ENCODE measurements at places on chromosomes 2 and 18.

DNA sequence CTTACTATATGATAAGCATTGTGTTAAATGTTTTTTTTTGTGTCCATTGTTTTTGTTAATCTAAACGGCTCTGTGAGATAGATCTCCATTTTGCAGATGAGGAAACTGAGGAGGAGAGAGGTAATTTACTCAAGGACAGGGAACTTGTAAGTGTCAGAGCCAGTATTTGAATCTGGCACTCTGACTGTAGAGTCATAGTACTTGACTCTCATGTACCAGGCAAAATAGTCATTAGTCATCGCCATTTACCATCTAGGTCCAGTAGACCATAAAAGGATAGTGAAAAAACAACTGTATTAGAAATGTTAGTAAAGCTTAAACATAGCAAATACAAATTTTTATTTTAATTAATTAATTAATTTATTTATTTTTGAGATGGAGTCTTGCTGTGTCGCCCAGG lies 4.8 kb downstream of the PSMD14 start:
- DNase-seq, result peak; percentile 6

GRCh38 chr2:198315791-198316630 lies 511.6 kb downstream of the PLCL1 start:
- no peak for DNase-seq

GRCh38 chr18:71798986-71799673 lies 745.0 kb downstream of the CBLN2 start:
- DNase-seq, result peak; percentile 5

GRCh38 chr2:177171418-177171865 lies 41.2 kb upstream of the HNRNPA3 start:
- DNase-seq, result no peak

DNA sequence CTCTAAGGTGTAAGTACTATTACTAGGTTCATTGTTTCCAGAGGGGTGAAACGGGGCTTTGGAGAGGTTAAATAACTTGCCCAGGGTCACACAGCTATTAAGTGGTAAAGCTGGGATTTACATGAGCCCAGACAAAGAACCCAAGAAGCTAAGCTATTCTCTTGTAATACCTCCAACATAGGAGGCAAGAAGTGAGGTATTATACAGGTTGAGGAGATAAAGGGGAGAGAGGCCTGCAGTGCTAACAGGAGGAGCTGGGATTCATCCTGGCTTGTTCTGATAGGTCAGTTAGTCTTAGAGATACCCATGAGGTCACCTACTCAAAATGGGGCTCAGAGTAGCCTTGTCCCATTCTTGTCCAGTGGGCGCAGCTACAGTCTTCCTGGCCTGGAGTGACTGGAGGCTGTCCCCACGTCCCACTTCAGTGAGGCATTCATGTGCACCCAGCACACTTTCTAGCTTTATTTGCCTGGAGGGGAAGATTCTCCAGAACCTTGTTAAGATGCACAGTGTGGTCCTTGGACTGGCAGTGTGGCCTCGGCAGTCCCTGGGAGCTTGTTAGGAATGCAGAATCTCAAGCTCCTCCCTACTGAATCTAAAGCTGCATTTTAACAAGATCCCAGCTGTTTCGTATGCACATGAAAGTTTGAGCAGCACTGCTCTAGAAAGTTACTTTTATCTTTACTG lies 63.5 kb downstream of the MEIS1 start:
- no peak for DNase-seq

DNA sequence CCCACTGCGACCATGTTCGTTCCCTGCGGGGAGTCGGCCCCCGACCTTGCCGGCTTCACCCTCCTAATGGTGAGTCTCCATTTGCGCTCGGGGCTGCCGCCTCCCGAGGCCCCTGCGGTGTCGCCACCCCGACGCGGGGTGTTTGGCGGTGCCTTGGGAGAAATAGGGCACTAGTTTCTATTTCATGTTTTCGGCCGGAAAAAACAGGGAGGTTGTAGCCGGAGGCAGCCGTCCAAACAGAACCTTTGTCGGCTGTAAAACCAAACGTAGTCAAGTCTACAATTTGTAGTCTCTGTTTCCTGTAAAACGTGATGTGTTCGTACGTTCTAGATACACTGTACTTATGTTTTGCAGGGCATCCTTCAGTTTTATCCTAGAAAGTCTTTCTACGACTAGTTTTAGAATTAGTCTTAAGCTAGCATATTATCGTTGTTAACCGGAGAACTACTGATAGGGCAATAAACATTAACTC lies 290 bp downstream of the PSMG2 start:
- no peak for DNase-seq

GRCh38 chr2:37005118-37005868 lies 39.0 kb upstream of the STRN start:
- no peak for DNase-seq

DNA sequence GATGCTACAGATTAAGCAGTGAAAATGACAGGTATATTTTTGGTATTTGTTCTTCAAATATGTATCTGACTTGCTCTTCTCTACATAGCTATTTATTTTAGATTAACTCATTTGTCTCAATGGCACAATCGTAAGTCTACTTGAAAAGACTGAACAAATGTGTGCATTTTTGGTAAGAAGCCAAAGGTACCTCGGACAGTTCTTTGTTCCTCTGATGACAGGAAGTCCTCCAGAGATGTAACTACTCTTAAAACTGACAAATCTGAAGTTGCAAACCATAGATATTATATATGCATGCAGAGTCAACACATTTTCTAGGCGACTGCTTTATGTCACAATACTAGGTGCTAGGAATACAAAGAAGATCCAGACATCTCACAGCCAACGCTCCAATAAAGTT lies 36.7 kb downstream of the NDUFAF7 start:
- no peak for DNase-seq

GRCh38 chr2:57725337-57725947 lies 321.2 kb upstream of the VRK2 start:
- no peak for DNase-seq

DNA sequence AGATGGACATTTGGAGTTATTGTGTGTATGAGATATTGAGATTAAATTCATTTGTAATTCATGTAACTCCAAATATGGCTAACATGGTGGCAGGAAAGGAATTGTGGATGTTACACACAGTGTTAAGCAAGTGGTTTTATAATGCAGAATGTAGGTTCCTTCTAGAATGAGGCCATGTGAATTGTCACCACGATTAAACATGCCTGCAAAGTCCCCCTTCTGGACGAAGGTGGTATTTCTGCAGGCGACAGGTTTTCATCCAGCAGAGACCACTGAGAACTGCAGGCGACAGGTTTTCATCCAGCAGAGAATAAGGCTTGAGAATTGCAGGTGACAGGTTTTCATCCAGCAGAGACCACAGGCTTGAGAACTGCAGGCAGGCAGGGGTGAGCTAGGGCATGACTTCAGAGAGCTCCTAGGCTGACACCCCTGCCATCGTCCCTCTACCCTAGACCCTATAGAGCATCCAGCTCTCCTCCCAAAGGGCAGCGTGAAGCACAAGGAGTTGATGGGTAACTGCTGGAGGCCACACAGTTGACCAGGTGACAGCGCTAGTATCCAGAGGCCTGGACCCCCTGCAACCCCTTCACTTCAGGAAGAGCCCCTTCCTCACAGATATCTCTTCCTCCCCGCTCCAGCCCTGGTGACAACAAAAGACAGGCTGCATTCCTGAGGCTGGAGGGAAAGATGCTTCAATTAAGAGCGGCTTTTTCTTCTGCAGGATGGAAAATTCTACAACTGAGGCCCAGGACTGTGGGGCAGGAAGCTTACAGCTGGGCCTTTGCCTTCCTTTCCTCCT lies 175.8 kb downstream of the LOXHD1 start:
- peak; percentile 60 for DNase-seq

DNA sequence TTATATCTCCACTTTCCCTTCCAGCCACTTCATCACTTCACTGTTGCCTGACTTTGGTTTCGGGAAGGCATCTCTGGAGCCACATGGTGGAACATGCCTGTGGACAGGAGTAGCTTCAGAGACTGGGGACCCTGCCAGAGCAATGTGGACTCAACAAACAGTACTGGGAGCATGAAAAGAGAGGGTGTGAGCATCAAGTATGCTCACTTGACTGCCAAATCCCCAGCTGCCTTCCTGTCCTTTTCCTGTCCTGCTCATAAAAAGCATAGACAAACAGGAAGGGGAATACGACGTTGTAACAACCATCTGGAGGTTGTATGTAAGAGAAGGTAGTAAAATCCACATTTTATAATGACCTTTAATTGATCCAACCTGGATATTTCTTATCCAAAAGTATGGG lies 61.3 kb upstream of the CSRNP3 start:
- no peak for DNase-seq

GRCh38 chr18:57210107-57210715 lies 63.3 kb downstream of the BOD1L2 start:
- DNase-seq, result peak; percentile 89

GRCh38 chr2:37365669-37366068 lies 21.2 kb downstream of the QPCT start:
- DNase-seq, result peak; percentile 24

- DNase-seq, result no peak
Measured at GRCh38 chr2:239285932-239286230, 114.9 kb downstream of the HDAC4 start.

GRCh38 chr2:235390108-235390815 lies 103.6 kb upstream of the AGAP1 start:
- peak; percentile 33 for DNase-seq

- DNase-seq, result no peak
Measured at GRCh38 chr2:14433946-14434495, 198.5 kb upstream of the LRATD1 start.

- no peak for DNase-seq
Measured at GRCh38 chr18:49178321-49178720, 227.6 kb upstream of the SMAD7 start.

DNA sequence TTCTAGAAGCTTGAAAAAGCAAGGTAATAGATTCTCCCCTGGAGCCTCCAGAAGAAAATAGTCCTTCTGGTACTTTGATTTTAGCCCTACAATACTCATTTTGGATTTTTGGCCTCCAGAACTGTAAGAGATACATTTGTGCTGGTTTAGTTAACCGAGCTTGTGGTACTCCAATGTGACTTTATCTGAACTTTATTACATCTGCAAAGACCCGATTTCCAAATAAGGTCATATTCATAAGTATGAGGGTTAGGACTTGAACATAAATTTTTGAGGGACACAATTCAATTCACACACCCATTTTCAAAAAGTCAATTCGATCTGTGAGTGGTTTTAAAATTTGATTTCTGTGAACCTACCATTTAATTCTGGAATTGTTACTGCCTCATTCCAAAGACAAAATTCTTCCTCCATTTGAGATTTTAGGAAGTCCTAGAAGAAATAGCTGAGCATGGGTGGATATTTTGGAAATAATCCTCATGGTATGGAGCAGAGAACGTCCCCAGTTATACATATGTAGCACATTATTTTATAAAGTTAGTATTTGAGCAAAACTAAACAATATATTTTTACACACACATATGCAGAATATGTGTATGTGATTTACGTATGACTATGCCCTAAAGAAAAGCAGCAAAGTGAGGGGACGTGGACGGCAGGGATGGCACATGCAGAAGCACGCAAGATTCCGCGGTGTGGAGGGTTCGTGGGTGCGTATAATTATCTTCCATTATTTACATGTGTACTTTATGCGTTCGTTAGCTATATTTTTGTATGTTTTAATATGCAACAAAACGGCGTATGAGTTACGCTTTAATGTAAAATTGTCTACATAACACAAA lies 905 bp upstream of the NUP35 start:
- DNase-seq, result no peak

GRCh38 chr2:121804340-121804739 lies 48.9 kb downstream of the TSN start:
- no peak for DNase-seq

GRCh38 chr2:157076526-157077161 lies 180.9 kb upstream of the GALNT5 start:
- DNase-seq, result no peak

DNA sequence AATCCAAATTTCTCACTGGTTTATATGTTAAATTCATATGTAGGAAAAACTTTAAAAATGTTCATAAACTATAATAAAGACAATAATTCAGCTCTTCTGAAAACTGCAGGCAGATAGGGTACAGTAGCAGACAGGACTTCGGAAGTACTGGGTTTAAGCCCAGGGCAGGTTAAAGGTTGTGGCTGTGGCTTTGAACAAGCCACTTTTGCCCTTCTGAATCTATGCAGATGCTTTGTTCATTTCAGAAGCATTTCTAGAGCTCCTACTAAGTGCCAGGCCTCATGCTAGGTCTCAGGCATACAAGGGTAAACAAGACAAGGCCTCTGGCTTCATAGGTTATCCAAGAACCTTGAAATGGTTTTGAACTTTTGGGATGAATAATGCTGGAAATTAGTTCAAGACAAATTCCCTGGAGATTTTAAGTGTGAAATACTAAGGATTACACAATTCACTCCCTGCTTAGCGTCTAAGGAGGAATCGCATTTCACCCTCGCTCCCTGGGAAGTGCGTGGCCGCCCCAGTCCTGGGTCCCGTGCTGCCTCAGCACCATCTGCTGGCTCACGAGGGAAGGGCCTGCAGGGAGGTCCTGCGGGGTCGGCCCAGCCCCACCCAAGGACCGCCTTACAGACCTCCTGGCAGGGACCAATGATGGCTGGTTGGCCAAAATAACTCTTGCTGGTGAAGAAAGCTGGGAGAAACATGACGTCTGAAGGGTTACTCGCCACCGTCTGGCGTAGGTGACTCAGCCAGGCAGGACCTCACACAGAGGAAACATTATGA lies 67.7 kb upstream of the L3MBTL4 start:
- DNase-seq, result peak; percentile 75

DNA sequence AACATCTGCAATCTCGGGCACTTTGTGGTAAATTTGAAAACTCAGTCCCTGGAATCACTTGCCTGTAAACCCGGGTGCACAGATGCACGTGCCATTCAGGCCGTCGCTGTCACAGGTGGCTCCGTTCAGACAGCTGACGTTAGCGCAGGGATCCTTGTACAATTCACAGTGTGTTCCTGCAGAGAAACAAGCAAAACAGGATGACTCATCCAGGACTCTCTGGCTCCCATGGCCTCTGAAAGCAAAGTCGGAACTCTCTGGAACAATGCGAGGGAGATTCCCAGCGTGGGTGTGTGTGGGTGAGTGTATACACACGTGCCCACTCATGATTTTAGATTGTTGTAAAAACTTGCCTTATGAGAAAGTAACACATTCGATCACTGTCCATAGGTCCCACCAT lies 136.1 kb upstream of the PID1 start:
- DNase-seq, result peak; percentile 83

DNA sequence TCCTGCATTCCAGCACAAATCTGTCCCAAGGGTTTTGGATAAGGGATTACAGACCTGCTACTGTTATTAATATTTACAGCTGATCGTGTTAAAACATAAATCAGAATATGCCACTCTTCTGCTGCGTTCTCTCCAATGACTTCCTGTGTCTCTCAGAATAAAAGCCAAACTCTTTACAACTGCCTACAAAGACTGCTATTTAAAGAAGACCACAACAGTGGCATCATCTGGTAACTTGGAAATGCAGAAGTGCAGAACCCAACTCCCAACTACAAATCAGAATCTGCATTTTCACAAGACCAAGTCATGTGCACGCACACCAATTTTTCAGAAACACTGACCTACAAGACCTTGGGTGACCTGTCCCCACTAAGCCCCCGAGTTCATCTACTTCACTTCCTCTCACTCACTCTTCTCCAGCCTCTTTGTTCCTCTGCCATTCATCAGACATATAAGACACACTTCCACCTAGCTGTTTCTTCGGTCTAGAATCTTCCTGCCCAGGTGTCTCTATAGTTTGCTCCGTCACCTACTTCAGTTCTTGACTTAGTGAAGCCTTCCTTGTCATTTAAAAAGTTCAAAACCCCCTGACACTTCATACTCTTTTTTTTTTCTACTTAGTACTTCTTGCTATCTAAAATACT lies 36.0 kb downstream of the CHN1 start:
- DNase-seq, result no peak

Measured in AG08395 (cell line).